ENCODE measurements at places on chromosomes 5 and 9.

DNA sequence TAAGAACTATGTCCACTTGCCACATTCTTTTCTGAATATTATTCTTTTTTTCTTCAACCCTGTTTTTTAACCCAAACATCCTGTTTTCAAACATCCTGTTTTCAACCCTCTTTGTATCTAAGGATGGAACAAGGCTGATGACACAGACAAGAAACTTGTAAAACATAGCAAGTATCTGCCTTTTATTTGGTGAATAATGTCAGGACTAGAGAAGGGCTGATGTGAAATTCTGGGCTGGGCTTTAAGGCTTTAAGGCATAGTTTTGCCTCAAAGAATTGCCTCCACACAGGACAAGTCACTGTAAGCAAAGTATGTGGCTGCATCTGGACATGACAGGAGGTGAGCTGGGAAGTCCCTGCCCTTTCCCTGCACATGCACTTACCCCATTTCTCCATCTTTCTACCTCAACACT is 42.5 kb upstream of the RIC1 start:
- peak; percentile 18 for DNase-seq

DNA sequence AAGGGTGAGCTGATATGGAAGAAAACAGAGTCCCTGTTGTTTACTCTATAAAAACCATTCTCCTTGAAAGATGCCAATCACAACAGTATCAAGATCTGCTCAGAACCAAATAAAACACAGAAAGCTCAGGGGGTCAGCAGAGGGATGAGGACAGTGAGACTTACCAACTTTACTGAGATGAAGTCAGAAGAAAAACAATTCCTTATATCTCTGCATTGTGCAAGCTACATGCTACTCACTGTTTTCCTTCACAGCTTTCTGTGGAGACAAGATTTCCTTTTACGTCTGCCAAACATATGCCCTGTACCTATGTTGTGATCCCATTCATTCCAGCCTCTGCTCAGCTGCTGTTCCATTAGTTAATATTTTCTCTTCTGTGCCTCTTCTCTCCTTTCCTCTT is 185.6 kb downstream of the TSSK1B start:
- DNase-seq = no peak

GRCh38 chr5:74240783-74241750 is 399.5 kb downstream of the ENC1 start:
- no peak for DNase-seq

GRCh38 chr5:39349484-39349883 is 14.8 kb downstream of the C9 start:
- no peak for DNase-seq

DNA sequence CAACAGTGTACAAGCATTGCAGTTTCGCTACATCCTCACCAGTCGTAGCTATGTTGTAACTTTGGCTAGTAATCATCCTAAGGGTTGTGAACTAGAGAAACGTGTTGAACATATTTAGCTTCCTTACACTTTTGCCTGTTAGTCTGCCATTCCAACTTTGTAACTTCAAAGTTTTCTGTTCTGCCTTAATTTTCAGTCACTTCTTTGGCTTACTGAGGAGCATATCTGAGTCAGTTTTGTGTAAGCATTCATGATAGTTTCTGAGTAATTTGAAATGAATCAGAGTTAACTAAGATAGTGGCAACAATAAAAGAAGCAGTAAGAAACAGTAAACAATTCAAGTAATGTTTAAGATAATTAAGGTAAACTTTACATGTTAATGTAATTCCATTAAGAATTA is 58.9 kb upstream of the MCCC2 start:
- DNase-seq = no peak

GRCh38 chr9:130027533-130028365 is 15.2 kb downstream of the FNBP1 start:
- no peak for DNase-seq
